ENCODE measurements at places on chromosomes 5 and 9.

GRCh38 chr5:12217039-12217438 is 312.8 kb upstream of the CTNND2 start:
- H3K27me3 ChIP-seq, result no peaks in the 10 kb centered on the region
- H3K4me3 ChIP-seq, result no peak overlapping the region
- no peak overlapping the region for H3K27ac ChIP-seq
- H3K4me1 ChIP-seq, result no peaks in the 10 kb centered on the region
- DNase-seq, result no peak

DNA sequence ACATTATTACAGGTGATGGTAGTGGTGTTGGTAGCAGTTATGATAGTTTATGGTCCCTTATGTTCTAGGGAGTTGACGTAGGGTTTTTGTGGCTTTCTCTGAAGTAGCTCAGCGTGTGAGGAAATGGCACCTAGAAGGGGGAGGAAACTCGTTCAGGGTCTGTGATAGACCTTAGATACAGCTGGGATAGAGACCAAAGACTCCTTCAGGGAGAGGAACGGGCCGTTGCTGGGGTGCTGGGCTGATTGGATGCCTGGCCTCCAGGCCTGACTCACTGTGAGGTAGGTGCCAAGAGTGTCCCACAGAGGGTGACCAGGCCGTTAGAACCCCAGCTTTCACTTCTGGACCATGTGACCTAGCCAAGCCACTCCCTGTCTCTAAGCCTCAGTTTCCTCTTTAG is 96.6 kb downstream of the DAB2IP start:
- H3K4me3 ChIP-seq, result peak overlapping the region; percentile 35
- DNase-seq, result peak; percentile 62
- H3K4me1 ChIP-seq, result peaks cover 20% of the 10 kb centered on the region
- H3K27ac ChIP-seq, result peak overlapping the region; percentile 85
- H3K27me3 ChIP-seq, result no peaks in the 10 kb centered on the region
- H3K36me3 ChIP-seq, result no peaks in the 10 kb centered on the region

- H3K27me3 ChIP-seq, result peaks cover 6% of the 10 kb centered on the region
- no peak for DNase-seq
These were observed 93.1 kb downstream of the NUDT12 start for GRCh38 chr5:103469288-103470040.

- no peak overlapping the region for H3K4me3 ChIP-seq
- peaks cover 2% of the 10 kb centered on the region for H3K27me3 ChIP-seq
- no peak overlapping the region for H3K27ac ChIP-seq
- H3K36me3 ChIP-seq, result no peaks in the 10 kb centered on the region
- no peaks in the 10 kb centered on the region for H3K4me1 ChIP-seq
These were observed 140.8 kb upstream of the ZNF608 start for GRCh38 chr5:124887223-124887622.

GRCh38 chr5:175873088-175873454 is 1.7 kb downstream of the CPLX2 start:
- H3K27ac ChIP-seq, result peak overlapping the region; percentile 41
- peak overlapping the region; percentile 25 for H3K4me3 ChIP-seq
- H3K27me3 ChIP-seq, result peaks cover 64% of the 10 kb centered on the region

DNA sequence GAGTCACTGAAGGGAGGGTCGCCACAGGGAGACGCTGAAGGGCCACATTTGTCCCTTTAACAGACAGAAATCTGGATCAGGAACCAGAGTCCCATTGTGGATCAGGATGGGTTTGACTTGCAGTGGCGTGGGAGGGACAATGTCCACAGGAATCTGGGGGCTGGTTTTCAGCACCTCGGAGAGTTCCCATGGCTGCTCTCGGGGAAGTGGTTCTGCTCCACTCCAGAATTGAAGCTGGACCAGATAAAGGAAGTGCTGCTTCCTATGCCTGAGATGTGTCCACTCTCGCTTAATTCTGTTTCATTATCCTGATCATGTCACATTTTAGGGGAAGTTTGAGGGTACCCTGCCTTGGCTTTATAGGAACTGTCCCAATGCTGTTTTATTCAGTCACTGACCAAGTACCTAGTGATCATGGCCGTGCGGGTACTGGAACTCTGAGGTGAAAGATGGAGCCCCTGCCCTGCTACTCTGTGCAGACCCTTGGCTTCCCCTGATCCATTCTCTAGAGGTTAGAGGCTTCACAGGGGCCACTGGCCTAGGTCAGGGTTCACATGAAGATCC is 28.7 kb downstream of the ENHO start:
- DNase-seq, result peak; percentile 56
- H3K36me3 ChIP-seq, result no peaks in the 10 kb centered on the region
- H3K4me3 ChIP-seq, result no peak overlapping the region
- no peak overlapping the region for H3K27ac ChIP-seq
- peaks cover 5% of the 10 kb centered on the region for H3K27me3 ChIP-seq
- H3K4me1 ChIP-seq, result no peaks in the 10 kb centered on the region

DNA sequence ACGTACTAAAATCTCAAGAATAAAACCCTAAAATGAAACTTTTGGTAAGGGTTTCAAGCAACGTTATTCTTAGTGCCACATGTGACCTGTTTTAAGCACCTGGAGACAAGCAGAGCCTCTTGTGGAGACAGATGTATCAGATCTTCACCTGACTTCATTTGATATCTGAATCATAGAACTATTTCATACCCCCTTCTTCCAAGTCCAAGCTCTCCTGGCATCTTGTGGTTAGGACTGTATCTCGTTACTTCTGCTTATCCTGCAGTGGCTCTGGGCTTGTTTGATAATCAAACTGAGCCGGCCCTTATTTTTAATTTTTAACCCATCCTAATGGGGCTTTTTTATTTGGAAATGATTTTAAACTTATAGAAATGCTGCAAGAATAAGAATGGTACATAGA is 11.1 kb upstream of the FSD1L start:
- H3K4me3 ChIP-seq, result no peak overlapping the region
- no peaks in the 10 kb centered on the region for H3K4me1 ChIP-seq

DNA sequence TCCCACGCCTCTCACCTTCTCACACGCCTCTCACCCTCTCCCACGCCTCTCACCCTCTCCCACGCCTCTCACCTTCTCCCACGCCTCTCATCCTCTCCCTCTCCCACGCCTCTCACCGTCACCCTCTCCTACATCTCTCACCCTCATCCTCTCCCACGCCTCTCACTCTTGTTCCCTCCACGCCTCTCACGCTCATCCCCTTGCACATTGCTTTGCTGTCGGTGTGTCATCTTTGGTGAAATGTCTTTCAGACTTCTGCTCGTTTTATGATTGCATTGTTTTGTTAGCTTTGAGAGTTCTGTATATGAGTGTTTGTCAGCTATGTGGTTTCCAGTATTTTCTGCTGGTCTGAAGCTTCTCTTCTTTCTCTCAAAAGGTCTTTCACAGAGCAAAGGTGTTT is 102.7 kb downstream of the EHMT1 start:
- no peaks in the 10 kb centered on the region for H3K27me3 ChIP-seq
- peaks cover 82% of the 10 kb centered on the region for H3K36me3 ChIP-seq
- H3K4me1 ChIP-seq, result peaks cover 17% of the 10 kb centered on the region
- DNase-seq, result no peak

GRCh38 chr5:113053511-113053995 is 77.0 kb downstream of the DCP2 start:
- no peak for DNase-seq
- no peak overlapping the region for H3K4me3 ChIP-seq
- peaks cover 3% of the 10 kb centered on the region for H3K4me1 ChIP-seq
- H3K36me3 ChIP-seq, result no peaks in the 10 kb centered on the region
- no peak overlapping the region for H3K27ac ChIP-seq

GRCh38 chr9:37528652-37529471 is 43.1 kb downstream of the POLR1E start:
- no peak overlapping the region for H3K4me3 ChIP-seq
- peaks cover 2% of the 10 kb centered on the region for H3K4me1 ChIP-seq
- H3K36me3 ChIP-seq, result peaks cover 2% of the 10 kb centered on the region
- DNase-seq, result no peak
- H3K27me3 ChIP-seq, result no peaks in the 10 kb centered on the region

- DNase-seq, result no peak
- H3K4me3 ChIP-seq, result peak overlapping the region; percentile 75
- peak overlapping the region; percentile 85 for H3K27ac ChIP-seq
- H3K4me1 ChIP-seq, result peaks cover 54% of the 10 kb centered on the region
These were observed 49.7 kb downstream of the AHRR start for GRCh38 chr5:370959-371810.

- H3K4me1 ChIP-seq, result peaks cover 11% of the 10 kb centered on the region
- DNase-seq, result peak; percentile 57
- H3K4me3 ChIP-seq, result no peak overlapping the region
- no peaks in the 10 kb centered on the region for H3K36me3 ChIP-seq
These were observed 213.0 kb downstream of the SMARCA2 start for GRCh38 chr9:2228132-2228531.

GRCh38 chr9:5459289-5459829 is 9.0 kb downstream of the CD274 start:
- no peaks in the 10 kb centered on the region for H3K27me3 ChIP-seq
- peaks cover 24% of the 10 kb centered on the region for H3K4me1 ChIP-seq
- H3K4me3 ChIP-seq, result peak overlapping the region; percentile 28
- peak overlapping the region; percentile 72 for H3K27ac ChIP-seq

DNA sequence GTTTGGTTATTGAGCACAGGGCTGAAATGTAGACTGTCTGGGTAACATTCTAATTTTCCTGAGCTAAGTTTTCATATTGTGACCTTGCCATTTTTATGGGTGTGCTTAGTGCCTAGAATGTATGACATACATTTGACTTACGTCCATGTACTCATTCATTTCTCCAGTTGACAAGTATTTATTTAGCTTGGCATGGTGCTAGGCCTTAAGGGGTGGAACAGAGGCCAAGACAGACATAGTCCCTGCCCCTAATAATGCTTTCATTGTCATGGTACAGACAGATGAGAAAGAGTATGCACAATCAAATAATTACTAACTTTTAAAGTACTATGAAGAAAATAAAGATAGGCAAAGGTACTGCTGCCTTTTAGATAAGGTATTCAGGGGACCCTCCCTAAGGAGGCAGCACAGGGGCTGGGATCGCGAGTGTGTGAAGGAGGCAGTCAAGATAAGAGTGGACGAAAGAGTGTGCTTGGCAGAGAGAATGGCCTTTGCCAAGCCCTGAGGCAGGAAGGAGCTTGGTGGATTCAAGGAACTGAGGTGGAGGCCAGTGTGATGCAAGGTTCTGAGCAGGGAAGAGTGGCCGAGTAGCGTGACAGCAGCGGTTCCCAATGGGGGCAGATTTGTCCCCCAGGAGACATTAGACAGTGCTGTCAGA is 128.0 kb downstream of the PIP5K1B start:
- no peaks in the 10 kb centered on the region for H3K4me1 ChIP-seq
- no peaks in the 10 kb centered on the region for H3K36me3 ChIP-seq
- H3K4me3 ChIP-seq, result no peak overlapping the region
- H3K27me3 ChIP-seq, result peaks cover 7% of the 10 kb centered on the region

DNA sequence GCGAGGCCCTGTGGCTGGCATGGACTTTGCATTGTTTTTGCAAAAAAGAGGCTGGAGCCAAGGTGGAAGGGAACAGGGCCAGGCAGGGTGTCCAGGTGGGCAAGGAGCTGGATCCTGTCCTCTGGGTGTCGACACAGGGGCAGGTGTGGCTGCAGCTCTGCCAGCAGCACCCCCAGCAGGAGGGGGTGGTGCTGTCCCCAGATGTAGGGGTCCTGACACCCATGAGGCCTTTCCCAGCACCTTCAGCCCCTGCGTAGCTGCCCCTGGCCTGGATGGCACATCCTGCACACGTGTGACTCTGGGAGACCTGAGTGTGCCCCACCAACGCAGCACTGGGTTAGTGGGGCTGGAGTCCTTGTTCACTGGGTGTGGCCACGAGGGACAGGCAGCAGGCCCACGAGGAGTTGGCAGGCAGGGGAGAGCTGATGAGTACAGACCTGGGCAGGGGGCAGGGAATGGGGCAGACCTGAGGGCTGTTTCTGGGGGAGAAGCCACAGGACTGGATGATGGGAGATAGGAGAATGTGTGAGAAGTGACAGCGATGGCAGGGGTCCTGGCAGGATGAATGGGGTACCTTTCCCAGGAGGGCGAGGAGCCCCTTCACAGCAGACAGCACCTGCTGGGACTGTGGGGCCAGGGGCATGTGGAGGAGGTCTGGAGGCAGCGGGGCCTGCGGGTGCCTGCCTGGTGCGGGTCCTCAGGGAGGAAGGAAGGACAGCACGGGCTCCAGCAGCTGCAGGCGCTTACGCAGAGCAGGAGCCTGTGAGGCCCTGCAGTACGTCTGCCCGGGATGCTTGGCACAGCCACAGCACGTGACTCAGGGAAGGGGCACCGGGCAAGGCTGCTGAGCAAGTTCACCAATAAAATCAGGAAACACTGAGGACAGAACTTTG is 3.6 kb upstream of the RASGEF1C start:
- H3K36me3 ChIP-seq, result no peaks in the 10 kb centered on the region
- no peak overlapping the region for H3K4me3 ChIP-seq
- no peak for DNase-seq
- no peaks in the 10 kb centered on the region for H3K4me1 ChIP-seq
- no peak overlapping the region for H3K27ac ChIP-seq

Measured in activated naive CD8-positive, alpha-beta T cell treated with anti-CD3 and anti-CD28 coated beads, Interleukin-2, amount 10 ng/mL, durations not matched to agents 7 days and 5 days (primary cell).